GOT3 (cell line): ENCODE measurements at places on chromosomes 13 and 19.
A peak's percentile ranks its signal among the peaks of the same experiment; 100 is the strongest.

GRCh38 chr13:98706446-98707110 is 45.9 kb downstream of the SLC15A1 start:
- no peak for DNase-seq

GRCh38 chr13:110525328-110526319 is 35.9 kb downstream of the RAB20 start:
- no peak for DNase-seq

- no peak for DNase-seq
These were observed 28.5 kb upstream of the POP4 start for GRCh38 chr19:29577649-29577963.

- DNase-seq = no peak
These were observed 170.3 kb downstream of the PTPRS start for GRCh38 chr19:5170329-5170745.

DNA sequence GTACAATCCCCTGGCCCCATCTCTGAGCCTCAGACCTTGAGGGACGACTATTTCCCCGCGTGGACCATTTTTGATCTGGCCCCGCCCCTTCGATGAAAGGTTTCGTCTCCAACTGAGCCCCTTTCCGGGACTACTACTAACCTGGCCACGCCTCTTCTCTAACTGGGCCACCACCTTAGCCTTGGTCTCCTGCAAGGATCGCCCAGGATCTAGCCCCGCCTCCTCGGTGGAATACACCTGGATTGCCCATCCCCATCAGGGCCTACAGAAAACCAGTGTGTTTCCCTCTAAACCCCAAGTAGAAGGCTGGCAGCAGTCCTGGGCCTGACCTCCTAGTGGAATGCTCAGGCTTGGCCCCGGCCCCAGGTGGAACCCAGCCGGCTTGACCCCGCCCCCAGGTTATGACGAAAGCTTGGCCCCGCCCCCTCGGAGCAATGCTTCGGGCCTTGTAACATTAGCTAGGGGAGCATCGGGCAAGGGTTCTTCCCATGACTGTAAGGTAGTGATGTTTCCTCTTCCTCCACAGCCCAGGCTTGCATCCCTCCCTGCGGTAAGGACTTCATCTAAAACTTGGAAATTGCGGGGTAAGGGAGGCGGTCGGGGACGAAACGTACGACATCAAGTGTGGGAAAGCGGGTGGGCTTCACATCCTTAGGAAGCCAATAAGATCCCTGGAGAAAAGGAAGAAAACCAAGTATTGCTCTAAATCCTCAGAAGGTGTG is 9.1 kb downstream of the SPACA6 start:
- DNase-seq = no peak

DNA sequence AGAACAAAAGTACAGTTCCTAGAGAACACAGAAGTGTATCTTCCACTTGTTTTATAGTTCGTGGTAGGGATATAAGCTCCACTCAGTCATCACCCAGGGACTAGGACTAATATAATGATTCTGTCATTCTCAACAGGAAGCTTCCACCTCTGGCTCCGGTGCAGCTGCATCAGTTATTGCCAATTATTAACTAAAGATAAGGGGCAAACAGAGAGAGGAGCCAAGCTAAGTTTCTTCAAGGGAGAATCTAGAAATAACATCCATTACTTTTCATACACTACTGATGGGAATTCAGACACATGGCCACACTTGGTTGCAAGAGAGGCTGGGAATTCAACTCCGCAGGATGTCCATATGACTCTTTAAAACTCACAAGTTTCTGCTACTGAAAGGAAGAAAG is 917.9 kb downstream of the OLFM4 start:
- no peak for DNase-seq

DNA sequence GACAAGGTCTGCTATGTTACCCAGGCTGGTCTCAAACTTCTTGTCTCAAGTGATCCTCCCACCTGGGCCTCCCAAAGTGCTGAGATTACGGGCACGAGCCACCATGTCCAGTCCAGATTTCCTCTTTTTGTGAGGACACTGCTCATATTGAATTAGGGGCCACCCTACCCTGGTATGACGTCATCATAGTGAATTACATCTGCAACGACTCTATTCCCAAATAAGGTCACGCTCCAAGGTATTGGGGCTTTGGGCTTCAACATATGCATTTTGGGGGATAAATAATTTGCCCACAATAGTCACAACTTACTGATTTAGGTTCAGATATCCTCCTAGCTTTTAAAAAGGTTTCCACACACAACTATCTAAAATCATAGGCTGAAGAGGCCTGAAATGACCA is 9.5 kb downstream of the SLC15A1 start:
- DNase-seq = no peak

- DNase-seq = no peak
These were observed 725.2 kb upstream of the SLITRK1 start for GRCh38 chr13:84607261-84608013.

- no peak for DNase-seq
These were observed 10.8 kb downstream of the PRR36 start for GRCh38 chr19:7863157-7863970.

GRCh38 chr19:13079542-13079986 is 23.1 kb downstream of the LYL1 start:
- DNase-seq = no peak

GRCh38 chr19:15721268-15721667 is 6.6 kb upstream of the OR10H2 start:
- no peak for DNase-seq

DNA sequence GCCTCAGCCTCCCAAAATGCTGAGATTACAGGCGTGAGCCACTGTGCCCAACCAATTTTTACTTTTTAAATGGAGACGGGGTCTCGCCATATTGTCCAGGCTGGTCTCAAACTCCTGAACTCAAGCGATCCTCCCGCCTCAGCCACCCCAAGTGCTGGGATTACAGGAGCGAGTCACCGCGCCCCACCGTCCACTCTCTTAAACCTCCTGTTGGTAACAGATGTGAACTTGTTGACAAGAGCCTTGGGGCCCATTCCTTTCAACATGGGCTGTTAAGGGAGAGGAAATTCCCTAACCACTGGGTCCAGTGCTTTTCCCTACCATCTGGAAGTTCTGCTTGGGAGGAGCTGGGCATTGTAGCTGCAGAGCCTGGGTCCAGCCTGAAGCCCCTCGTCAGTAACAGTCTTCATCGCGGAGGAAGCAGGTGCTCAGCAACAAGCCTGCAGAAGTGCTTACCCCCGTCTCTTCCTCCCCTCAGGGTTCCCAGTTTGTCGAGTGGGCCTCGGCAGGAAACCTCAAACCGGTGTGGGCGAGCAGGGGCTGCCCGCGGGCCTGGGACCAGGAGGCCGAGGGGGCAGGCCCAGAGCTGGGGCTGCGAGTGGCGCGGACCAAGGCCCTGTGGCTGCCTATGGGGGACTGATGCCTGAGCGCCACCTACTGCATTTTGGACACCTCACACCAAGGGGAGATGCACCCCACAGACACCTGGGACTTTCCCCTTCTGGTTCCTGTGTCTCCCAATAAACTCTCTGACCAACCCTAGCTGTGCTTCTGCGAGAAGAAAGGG is 4.0 kb upstream of the FLT3LG start:
- no peak for DNase-seq

- DNase-seq = no peak
These were observed 18.2 kb upstream of the COMP start for GRCh38 chr19:18809149-18809868.

GRCh38 chr13:84362777-84363176 is 480.5 kb upstream of the SLITRK1 start:
- DNase-seq = no peak

DNA sequence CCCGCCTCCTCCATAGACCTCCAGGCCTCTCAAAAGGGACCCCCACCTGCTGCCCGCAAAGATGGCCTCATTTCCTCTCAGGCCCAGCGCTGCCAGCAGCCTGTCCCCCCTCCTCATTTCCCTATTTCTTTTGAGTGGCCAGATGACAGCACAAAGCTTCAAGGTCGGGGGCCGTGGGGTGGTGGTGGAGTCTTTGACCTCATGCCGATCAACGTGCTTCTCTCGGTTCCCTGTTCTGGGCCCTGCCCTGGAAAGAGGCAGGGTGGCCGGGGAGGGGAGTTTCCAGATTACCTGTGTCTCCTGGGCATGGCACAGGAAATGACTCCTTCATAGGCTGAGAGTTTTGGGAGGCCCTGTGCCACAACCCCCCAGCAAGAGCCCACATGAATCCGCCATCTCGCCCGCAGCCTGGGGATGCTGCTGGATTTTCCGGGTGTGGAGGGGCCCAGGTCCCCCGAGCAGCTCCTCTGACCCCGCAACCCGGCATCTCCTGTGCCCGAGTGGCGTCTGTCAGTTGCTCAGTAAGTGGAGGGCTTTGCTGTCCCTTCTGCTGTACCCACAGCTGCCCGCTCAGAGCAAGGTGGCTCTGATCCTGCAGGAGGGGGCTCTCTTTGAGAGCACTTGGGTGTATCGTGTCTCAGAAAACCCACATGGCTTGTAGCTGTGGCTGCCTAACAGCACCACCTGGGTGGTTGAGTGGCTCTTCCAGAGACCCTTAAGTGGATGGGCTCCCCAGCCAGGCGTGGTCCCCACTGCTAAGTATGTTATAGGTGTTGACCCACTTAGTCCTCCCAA is 139.4 kb downstream of the SIPA1L3 start:
- no peak for DNase-seq

DNA sequence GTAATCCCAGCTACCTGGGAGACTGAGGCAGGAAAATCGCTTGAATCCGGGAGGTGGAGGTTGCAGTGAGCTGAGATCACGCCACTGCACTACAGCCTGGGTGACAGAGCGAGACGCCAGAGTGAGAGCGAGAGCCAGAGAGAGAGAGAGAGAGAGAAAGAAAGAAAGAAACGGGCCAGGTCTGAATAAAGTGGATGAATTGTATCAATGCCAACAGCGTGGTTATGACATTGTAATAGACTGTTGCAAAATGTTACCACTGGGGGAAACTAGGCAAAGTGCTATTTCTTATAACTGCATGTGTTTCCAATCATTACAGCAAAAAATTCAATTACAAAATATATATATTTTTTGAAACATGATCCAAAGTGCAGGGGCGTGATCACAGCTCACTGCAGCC is 11.8 kb upstream of the BTBD2 start:
- DNase-seq = no peak

DNA sequence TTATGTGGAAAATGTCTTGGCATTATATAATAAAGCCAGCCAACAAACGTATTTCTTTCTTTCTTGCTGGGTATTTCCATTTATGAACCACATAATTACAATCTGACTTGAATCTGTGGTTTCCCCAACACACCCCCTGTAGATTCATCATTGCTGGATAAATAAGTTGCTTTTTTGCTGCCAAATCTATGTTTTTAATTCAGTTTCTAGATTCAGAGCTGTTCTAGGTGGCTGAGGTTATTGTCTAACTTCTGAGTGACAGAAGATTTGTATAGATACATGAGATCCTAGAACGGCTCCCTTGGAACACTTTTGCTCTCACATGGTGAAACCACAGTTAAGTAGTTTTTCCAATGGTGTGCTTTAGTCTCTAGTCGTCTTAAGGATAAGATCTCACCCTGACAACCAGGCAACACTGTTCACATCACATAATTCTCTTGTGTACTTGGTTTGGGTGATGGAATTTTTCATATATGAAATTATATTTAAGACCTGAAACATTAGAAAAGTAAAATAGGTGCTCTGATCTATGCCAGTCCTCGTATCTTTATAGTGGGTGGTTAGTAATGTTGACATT is 239.1 kb downstream of the KLF12 start:
- DNase-seq = no peak

- no peak for DNase-seq
These were observed 47.4 kb upstream of the SERPINE3 start for GRCh38 chr13:51292000-51292565.

- DNase-seq = no peak
These were observed 21.8 kb upstream of the OR10H1 start for GRCh38 chr19:15837221-15837731.

DNA sequence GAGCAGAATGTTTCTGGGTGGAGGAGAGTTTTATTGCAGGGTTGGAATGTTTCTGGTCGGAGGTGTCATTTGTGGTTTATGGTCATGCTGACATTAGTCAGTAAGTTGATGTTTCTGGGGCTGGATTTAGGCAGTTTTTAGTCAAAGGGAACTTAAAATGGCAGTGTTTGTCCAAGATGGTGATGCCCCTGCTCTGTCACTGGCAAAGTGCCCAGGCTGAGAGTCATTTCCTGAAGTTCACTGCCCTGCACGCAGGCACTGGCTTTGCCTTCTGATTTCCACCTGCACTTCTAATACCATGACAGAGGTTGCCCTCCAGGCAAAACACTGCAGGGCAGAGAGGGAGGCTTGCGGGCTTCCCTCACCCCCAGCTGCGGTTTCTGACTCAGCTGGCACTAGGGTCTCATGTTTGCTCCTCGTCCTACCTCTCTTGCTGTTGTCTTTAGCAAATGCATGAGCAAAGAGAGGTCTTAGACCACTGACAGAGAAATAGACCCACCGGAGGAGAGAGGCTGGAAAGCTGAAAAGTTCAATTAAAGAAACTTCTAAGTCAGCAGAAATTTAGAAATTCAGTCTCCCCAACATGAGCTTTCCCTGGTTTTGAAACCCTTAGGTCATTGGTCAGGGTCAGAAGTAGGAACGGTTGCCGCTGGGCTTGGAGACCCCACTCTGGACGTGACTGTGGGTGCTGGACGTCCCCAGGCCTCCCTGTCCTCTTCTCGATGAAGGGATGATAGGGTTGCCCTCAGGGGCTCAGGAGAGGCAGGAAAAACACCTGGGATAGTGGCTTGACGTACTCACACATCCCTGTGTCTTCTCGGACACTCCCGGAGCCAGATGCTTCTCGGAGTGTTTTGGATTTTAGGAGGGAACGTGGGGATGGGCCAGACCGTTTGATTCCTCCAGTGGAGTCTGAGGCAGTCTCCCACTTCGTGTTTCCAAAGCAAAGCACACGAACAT is 26.3 kb downstream of the TMEM255B start:
- DNase-seq = peak; percentile 29

DNA sequence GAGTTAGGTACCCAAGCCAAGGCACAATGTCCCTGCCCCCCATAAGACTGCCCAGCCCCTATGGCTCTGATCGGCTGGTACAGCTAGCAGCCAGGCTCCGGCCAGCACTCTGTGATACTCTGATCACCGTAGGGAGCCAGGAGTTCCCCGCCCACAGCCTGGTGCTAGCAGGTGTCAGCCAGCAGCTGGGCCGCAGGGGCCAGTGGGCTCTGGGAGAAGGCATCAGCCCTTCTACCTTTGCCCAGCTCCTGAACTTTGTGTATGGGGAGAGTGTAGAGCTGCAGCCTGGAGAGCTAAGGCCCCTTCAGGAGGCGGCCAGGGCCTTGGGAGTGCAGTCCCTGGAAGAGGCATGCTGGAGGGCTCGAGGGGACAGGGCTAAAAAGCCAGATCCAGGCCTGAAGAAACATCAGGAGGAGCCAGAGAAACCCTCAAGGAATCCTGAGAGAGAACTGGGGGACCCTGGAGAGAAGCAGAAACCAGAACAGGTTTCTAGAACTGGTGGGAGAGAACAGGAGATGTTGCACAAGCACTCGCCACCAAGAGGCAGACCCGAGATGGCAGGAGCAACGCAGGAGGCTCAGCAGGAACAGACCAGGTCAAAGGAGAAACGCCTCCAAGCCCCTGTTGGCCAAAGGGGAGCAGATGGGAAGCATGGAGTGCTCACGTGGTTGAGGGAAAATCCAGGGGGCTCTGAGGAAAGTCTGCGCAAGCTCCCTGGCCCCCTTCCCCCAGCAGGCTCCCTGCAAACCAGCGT is 3.0 kb upstream of the KMT2B start:
- no peak for DNase-seq

- no peak for DNase-seq
These were observed 58.2 kb upstream of the XPO4 start for GRCh38 chr13:20960663-20961309.

- no peak for DNase-seq
These were observed 107.2 kb downstream of the RAB20 start for GRCh38 chr13:110454227-110454859.

GRCh38 chr19:49470615-49470978 is 3.4 kb upstream of the FLT3LG start:
- no peak for DNase-seq

- no peak for DNase-seq
These were observed 569 bp upstream of the MCF2L start for GRCh38 chr13:112968380-112968909.

- DNase-seq = no peak
These were observed 231.3 kb downstream of the SLITRK6 start for GRCh38 chr13:85567909-85568308.
